Activated CD8-positive, alpha-beta memory T cell treated with anti-CD3 and anti-CD28 coated beads for 1 hour (primary cell): ENCODE measurements at places on chromosomes 6 and 20.

DNA sequence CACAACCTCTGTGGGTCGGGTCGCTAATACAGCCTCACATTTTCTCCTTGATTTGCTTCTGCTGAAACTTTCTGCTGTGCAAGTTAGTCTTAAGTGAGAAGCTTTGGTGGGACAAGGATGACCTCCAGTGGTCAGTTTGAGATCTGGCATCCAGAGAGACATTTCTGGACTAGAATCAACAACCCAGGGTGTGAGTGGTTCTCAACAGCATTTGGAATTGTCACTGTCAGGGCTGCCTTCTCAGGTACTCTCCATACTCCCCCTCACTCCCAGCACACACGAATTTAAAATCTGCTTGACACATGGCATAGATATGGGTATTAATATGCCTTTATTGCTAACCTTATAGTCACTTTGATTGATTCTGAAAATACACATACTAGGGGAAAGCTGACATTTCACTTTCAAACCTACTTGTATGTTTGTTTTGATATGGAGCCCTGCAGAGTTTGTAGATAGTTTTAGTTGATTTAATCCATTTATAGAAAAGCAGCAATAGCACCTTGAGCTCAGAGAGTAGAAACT lies 13.2 kb downstream of the OTOR start:
- no peak for DNase-seq

- DNase-seq, result no peak
Observed at GRCh38 chr6:144298916-144299315, 13.8 kb downstream of the UTRN start.

- no peak for DNase-seq
Observed at GRCh38 chr20:17998446-17998845, 29.6 kb downstream of the MGME1 start.

GRCh38 chr6:63149730-63150129 lies 61.5 kb upstream of the FKBP1C start:
- DNase-seq, result no peak

DNA sequence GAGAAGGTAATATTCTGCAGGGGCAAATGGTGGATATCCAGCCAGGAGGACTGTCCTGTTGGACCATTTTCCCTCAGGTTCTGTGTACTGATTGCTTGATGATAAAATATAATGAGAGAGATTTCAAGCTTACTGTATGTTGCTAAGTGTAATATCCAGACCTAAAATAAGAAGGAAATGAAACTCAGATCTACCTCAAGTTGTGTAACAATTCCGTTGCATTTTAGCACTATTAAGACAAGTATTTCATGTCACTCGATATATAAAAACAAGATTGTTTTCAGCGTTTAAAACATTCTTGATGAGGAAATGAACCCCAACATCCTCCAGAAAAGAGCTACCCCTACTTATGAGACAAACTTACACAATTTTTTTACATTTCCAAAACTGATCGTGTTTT lies 57.2 kb downstream of the RGS17 start:
- DNase-seq, result no peak

GRCh38 chr6:19833947-19834346 lies 3.2 kb upstream of the ID4 start:
- no peak for DNase-seq

GRCh38 chr6:72102561-72102960 lies 216.2 kb downstream of the RIMS1 start:
- no peak for DNase-seq

- DNase-seq, result no peak
Observed at GRCh38 chr20:41782730-41783406, 164.7 kb upstream of the CHD6 start.

DNA sequence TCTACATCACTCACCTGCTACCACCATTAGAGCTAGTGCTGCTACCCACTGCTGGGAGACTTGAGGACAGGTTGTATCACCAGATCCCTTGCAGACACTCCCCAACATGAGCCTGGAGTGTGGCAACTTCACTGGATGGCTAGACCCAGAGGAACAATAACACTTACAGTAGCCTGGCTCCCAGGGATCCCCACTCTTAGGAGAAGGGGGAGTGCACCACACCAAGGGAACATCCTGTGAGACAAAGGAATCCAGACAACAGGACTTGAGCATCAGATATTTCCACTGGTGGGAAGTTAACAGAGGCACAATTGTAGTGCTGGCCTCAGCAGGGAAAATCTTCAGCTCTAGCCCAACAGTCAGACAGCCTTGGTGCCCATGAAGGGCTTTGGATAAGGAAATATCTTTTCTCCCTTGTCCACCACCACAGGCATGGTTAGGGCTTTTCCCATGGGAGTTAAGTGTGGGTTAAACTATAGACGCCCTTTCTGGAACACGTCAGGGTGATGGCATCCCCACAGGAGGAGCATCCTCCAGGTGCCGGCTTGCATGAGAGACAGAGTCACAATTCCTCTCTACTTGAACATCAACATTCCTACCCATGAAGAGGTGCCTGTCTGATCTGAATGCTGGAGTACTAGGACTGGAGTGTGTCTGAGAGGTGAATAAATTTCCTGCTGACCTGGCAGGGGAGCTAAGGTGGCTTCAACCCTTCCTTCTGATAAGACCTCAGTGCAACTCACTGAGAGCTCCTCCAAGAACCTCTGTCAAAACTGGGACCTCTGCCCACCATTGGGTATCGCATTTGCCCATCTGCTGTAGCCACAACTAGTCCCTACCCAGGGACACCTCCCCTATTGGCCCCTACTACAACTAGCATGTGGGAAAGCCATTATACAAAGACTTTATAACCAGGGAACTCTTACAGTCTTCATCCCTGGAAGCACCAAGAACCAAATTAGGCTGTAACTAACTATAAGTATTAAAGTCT lies 55.4 kb upstream of the SIRPG start:
- no peak for DNase-seq

DNA sequence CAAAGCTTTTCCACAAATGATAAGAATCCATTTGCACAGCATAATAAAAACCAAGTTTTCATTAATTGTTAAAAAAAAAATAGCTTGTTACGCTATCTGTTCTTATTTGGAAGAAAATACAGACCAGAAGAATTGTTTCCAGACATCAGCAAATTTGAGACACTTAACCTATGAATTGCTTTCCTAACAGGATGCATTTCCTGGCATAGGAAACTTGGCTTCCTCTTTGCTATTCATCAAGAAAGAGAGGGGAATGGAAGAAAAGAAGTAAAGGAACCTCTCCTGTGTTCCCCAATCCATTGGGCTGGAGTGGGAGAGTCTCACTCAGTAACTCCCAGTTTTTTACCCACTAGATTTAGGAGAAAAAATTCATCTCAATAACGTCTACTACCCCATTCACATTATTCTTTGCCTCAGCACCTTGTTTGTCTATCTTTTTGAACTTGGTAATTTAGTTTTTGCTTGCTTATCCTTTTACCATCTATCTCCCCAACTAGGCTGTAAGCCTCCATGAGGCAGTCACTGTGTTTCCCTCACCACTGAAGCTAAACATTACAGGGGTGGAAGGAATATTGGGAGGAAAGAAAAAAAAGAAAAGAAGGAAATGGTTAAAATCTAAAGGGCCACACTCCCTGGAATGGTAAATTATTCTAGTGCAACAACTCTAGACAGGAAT lies 150.3 kb downstream of the COL21A1 start:
- DNase-seq, result no peak

DNA sequence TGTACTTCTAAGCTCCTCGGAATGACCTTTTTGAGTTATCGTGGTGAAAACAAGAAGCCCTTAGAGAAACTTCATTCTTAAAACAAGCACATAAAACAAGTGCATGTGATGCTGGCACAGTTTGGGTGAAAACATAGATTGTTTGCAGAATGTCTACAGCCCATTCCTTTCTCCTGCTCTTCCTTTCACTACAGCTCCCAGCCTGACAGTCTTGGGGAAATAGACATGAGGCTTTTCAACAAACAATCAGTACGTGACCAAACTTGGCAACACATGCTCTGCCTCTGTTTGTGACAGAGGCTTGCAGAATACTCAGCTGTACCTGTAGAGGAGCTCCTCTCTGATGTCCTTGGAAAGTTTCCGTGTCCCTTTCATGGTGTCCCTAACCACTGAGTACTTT lies 321.6 kb downstream of the ZFAND3 start:
- DNase-seq, result no peak

DNA sequence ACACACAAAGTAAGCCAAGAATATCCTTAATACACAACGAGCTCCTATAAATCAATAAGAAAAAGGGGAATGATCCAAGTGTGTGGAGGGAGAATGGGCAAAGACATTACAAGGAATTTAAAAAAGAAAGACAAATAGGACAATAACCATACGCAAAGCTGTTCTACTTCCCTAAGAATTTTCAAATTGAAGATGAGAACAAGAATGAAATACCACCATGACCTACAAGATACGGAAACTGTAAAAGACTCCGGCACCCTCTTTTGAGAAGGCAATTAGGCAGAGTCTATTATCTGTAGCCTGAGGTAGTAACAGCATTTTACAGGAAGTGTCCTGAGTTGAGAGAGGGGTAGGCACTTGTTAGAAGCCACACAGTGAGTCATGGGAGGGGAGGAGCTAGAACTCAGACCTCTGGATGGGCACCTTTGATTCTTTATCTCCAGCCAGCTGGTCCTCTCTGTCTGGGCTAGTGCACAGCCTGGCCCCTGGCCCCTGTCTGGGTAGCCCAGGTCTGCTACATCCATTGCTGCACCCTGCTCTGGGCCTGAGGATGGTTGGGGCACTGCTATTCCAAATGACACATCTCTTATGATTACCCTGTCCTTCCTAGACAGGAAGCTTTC lies 15.3 kb downstream of the RSPO4 start:
- DNase-seq, result no peak
